Aorta (tissue), 5 donors: ENCODE measurements at places on chromosomes 1 and 21. TPM values are rescaled to one million over a fixed set of nuclear protein-coding genes. Genes with fewer than 3 reads are reported as not detected.

Gene TEDDM1
- not detected for total RNA-seq

Gene ANKRD45
- total RNA-seq = 0.39 TPM

Gene DMBX1
- not detected for total RNA-seq

Gene DMRTA2
- not detected for total RNA-seq

Gene ANXA9
- not detected for total RNA-seq

Gene SELL
- 11.4 TPM for total RNA-seq

Gene GABRD
- 0.49 TPM for total RNA-seq

Gene PRMT2
- 118 TPM for total RNA-seq

Gene CHI3L1
- 17.8 TPM for total RNA-seq

Gene DISP3
- total RNA-seq = 0.10 TPM

Gene GBP3
- total RNA-seq = 47.8 TPM

Gene GREM2
- total RNA-seq = 2.9 TPM

Gene AUNIP
- not detected for total RNA-seq

Gene FCRL5
- 0.63 TPM for total RNA-seq

Gene ZFYVE9
- 19.3 TPM for total RNA-seq

Gene IFI44
- 52.7 TPM for total RNA-seq

Gene LRRC53
- total RNA-seq = not detected

Gene FAM72A
- total RNA-seq = 3.3 TPM

Gene SELP
- 9.1 TPM for total RNA-seq

Gene AKR7A2
- total RNA-seq = 34.7 TPM

Gene SLC37A1
- total RNA-seq = 6.5 TPM

Gene NCMAP
- total RNA-seq = 0.62 TPM

Gene PLPP3
- total RNA-seq = 76.2 TPM

Gene OR10Z1
- not detected for total RNA-seq

Gene FCRLB
- 0.66 TPM for total RNA-seq

Gene HES5
- 0.36 TPM for total RNA-seq

Gene ARPC5
- total RNA-seq = 115 TPM

Gene GBP1
- 62.6 TPM for total RNA-seq

Gene TCHH
- 0.27 TPM for total RNA-seq

Gene MCOLN3
- 7.8 TPM for total RNA-seq

Gene CD101
- 1.2 TPM for total RNA-seq

Gene NGF
- total RNA-seq = 17.2 TPM

Gene BARHL2
- total RNA-seq = not detected

Gene LZIC
- total RNA-seq = 25.8 TPM

Gene PLA2G2F
- total RNA-seq = not detected

Gene SUSD4
- total RNA-seq = 0.81 TPM

Gene SLC19A1
- 6.2 TPM for total RNA-seq
